Lung microvascular endothelial cell (primary cell): ENCODE measurements at places on chromosomes 5 and 9. TPM values are rescaled to one million over a fixed set of nuclear protein-coding genes. Genes with fewer than 3 reads are reported as not detected.
A peak's percentile ranks its signal among the peaks of the same experiment; 100 is the strongest.

Gene LRRC19
- total RNA-seq = not detected in 2 replicates

Gene CCL19
- total RNA-seq = not detected in 2 replicates

Gene CYLC2
- total RNA-seq = not detected in 2 replicates

Gene AK8
- under 0.01 TPM in 1 of 2 replicates, not detected in the other for total RNA-seq

Gene NPDC1
- total RNA-seq = 6.2 and 10.5 TPM in 2 replicates

Gene CPEB4
- total RNA-seq = 10.0 and 22.8 TPM in 2 replicates

Gene SOX30
- total RNA-seq = not detected in 2 replicates

Gene LCN9
- not detected in 2 replicates for total RNA-seq

Gene CDC20B
- under 0.01 TPM in 2 replicates for total RNA-seq

GRCh38 chr5:112061666-112062065 lies 304.7 kb upstream of the NREP start:
- no peak for DNase-seq

DNA sequence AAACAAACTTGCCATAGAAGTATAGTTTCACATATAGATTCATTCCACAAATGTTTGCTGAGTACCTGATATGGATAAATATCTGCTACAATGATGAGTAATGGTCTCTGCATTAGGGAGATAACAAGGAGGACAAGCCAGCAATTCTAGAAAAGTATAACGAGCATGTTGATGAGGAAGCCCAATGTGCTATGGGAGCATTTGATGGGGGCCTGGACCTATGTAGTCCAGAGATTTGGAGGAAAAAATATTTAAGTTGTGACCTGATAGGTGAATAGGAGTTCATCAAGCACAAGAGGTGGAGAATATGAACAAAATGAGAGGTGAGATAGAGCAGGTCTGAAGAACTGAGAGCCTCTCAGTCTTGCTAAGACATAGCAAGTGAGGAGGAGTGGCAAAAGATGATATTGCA lies 14.4 kb upstream of the TMEM245 start:
- DNase-seq = no peak

- DNase-seq = peak; percentile 87
Measured at GRCh38 chr5:9046756-9047481, 499.0 kb downstream of the SEMA5A start.

GRCh38 chr5:151142933-151143332 lies 14.6 kb downstream of the ANXA6 start:
- DNase-seq = no peak

GRCh38 chr9:118059484-118060278 lies 355.5 kb downstream of the TLR4 start:
- peak; percentile 56 for DNase-seq

DNA sequence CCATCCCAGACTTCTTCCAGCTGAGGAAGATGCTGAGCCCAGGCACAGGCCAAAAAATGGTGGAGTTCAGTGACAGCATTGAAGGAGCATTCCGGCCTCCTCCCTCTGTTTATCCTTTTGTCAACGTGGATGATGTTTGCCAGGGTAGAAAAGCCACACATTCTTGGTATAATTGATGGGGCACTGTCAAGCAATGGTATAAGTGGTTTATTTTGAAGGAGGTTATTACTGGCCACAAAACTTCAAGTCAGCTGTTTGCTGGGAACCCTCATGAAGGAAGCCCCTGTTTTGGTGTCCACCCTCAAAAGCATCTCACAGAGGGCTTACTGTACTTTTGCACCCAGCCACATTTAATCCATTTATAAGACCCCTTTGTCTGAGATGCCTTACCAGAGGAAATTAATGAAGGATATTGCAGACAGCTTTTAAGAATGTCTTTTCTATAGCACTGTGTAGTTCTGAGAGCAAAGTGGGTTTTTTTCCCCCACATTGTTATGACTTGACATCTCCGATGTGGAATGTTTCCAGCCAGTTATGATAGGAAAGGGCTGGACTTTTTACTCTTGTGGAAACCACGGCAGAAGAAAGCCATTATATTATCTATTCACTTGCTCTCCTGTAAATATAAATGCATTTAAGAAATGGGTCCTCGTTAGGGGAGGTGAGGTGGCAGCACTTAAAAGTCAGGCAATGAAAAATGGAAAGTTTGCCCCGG lies 95.5 kb upstream of the SPATA31D4 start:
- no peak for DNase-seq

DNA sequence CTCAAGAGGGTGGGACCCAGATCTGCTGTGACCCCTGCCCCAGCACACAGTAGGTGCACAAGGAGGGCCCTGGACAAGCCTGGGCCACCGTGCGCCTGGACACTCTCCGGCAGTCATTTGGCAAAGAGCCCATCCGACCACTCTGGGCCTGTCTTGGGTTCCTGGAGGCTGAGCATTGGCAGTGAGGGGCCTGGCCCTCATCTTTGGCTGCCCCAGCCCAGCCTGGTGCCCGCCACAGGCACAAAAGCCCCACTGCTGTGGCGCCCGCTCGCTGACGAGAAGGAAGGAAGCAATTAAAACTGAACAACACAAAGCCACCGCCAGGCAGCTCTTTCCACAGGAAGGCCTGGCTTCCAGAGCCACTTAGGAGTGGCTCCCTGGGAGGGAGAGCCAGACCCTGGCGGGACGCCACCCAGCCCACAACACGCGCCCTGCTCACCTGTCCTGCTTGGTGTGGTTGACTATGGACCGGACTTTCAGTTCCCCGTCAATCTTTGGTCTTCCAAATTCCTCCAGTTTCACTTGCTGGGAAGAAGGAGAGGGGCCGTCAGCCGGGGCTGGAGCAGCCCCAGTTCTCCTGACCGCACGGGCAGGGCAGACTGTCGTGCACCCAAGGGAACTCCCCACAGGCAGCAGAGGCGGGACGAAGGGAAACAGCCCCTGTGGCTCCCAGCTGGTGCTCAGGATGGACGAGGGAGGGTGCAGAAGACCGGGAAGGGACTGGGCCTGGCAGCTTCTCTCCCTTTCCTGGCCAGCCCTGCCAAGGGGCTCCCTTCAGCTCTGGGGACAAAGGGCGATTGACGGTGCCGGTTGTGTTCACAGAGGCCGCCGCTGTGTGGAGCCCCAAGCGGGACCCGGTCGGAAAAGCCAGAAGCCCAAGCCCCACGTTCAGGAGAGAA lies 50.9 kb upstream of the SARDH start:
- peak; percentile 94 for DNase-seq

- no peak for DNase-seq
Measured at GRCh38 chr5:8729437-8729836, 816.4 kb downstream of the SEMA5A start.

GRCh38 chr5:5711592-5711991 lies 289.1 kb downstream of the ICE1 start:
- DNase-seq = no peak
